ENCODE measurements at places on chromosomes 1 and 21. TPM values are rescaled to one million over a fixed set of nuclear protein-coding genes. Genes with fewer than 3 reads are reported as not detected.

Gene FMO5
- 0.35 TPM for total RNA-seq

Gene CLEC20A
- not detected for total RNA-seq

Gene AMY1B
- total RNA-seq = not detected

Gene LAMC2
- 19.0 TPM for total RNA-seq

Gene ADORA3
- total RNA-seq = not detected

Gene CYP4X1
- total RNA-seq = 3.6 TPM

Gene HUNK
- 14.8 TPM for total RNA-seq

Gene SH3D21
- total RNA-seq = 4.4 TPM

Gene FHAD1
- total RNA-seq = 1.9 TPM

Gene TBX19
- total RNA-seq = 0.82 TPM

Gene SLC5A9
- total RNA-seq = 0.10 TPM

Gene C1orf185
- total RNA-seq = not detected
